CD8-positive, alpha-beta memory T cell (primary cell): ENCODE measurements at places on chromosomes 16 and 17.

DNA sequence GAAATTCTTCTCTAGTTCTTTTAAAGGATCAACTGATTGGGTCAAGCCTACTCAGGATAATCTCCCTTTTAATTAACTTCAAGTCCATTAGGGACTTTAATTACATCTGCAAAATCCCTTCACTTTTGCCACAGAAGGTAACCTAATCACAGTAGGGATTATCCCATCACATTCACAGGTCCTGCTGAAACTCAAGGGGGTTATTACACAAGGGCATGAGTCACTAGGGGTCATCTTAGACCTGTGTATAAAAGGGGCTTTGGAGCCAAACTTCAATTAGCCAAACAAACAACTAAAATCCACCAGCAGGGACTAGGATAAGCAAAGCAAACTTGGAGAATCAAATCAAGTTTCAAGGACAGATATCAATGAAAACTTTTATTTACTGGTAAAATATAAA is 19.4 kb downstream of the CIAPIN1 start:
- no peak for DNase-seq

- no peak for DNase-seq
Observed at GRCh38 chr16:1926271-1926670, 8.1 kb upstream of the HS3ST6 start.

DNA sequence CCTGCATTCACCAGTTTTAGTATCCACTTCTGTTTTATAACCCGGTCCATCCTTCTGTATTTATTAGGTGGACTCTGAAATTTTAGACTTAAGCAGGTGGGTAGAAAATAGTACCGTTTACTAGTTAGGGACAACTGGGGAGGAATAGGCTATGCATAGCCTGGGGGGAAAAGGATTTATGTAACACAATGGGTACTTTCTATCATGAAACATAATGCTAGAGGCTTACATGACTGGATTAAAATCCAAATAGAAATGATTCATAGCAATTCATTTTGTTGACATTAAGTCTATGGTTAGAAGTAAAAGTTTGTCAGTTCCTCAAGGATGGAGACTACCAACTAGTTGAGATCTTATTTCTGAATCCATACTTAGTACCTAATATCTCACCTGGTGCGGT is 18.6 kb downstream of the GAN start:
- DNase-seq = no peak

- no peak for DNase-seq
Observed at GRCh38 chr17:50620858-50621257, 13.8 kb upstream of the ABCC3 start.
